ENCODE measurements at places on chromosomes 2 and 18.
A peak's percentile ranks its signal among the peaks of the same experiment; 100 is the strongest.

GRCh38 chr18:3121259-3121658, 98.5 kb downstream of the MYOM1 start:
- DNase-seq = no peak

GRCh38 chr2:197919487-197919886, 115.1 kb downstream of the PLCL1 start:
- no peak for DNase-seq

GRCh38 chr2:96951125-96951654, 35.2 kb downstream of the FAM178B start:
- peak; percentile 85 for DNase-seq

DNA sequence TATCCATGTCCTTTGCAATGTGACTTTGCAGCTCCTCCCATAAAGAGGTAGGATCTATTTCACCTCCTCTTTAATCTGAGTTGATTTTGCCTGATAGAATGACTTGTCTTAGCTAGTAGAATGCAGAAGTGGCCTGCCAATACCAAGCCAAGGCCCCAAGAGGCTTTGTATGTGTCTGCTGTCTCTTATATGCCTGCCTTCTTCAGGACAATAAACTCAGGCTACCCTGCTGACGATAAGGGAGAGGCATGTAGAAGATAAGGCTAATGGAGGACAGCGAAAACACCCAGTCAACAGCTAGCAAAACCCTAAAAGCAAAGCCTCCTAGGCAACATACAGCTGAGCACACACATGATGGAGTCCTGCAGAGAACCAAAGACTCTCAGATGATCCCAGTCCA, 1.8 kb upstream of the ZC3H8 start:
- no peak for DNase-seq

DNA sequence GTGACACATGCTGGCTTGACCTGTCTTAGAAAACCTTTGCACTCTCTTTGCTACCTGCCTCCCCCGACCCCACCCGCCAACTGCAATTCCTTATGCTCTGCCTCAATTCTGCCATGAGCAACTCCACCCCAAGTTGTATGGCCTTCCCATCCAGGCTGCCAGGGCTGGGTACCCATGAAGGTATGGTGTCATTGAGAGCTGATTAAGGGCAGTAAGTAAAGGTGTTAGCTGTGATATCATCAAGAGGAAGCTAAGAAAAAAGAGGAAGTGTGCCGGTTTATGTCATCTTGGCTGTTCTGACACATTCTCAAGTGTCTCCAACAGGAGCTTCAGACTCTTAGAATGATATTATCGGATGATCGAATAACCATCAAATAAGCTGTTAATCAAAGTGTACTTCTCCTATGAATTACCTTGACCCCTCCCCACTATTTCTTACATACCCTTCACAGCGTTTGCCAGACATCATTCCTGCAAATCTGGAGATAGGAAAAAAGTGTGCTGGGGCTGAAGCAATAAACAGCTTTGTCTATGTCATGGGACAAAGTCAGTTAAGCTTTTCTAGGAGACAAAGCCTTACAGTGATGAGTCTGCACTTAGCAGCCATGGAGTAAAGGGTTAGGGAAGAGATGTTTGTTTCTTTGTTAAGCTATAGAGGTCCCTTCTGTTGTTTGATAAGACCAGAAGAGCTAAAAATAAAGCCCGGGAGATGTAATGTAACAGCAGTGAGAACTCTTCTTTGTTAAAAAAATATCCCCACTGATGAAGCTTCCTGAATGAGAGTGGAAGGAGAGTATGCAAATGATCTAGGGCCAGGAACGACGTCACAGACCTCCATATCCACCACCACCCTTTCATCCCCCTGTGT, 40.4 kb upstream of the SMAD2 start:
- no peak for DNase-seq

- no peak for DNase-seq
These were observed 80.3 kb downstream of the GORASP2 start for GRCh38 chr2:171009386-171009785.

- no peak for DNase-seq
These were observed 2.0 kb upstream of the BZW1 start for GRCh38 chr2:200809506-200810251.

GRCh38 chr2:240287011-240287410, 146.6 kb upstream of the OTOS start:
- DNase-seq = no peak

GRCh38 chr2:152221839-152222238, 46.3 kb upstream of the STAM2 start:
- peak; percentile 26 for DNase-seq

DNA sequence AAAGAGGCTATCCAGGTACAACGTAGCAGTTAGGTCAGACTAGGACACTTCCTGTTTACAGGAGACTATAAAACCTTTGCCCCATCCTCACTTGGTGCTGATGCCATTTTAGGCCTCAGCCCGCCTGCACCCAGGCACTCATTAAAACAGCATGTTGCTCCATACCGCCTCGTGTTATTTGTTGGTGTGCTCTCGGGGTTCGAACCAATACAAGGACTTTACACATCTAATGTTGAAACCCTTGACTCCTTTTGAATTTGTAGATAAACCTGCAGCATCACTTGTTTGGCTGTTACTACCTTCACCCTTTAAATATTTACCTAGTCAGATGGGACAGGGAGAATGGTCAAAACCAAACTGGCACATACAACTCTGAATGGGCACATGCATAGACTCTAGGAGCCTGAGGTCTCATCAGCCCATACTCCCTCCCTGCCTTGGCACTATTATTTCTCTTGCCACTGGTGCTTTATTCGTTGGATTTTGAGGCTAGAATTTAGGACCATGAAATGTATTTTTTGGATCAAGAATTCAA, 40.9 kb upstream of the CHST9 start:
- DNase-seq = no peak

DNA sequence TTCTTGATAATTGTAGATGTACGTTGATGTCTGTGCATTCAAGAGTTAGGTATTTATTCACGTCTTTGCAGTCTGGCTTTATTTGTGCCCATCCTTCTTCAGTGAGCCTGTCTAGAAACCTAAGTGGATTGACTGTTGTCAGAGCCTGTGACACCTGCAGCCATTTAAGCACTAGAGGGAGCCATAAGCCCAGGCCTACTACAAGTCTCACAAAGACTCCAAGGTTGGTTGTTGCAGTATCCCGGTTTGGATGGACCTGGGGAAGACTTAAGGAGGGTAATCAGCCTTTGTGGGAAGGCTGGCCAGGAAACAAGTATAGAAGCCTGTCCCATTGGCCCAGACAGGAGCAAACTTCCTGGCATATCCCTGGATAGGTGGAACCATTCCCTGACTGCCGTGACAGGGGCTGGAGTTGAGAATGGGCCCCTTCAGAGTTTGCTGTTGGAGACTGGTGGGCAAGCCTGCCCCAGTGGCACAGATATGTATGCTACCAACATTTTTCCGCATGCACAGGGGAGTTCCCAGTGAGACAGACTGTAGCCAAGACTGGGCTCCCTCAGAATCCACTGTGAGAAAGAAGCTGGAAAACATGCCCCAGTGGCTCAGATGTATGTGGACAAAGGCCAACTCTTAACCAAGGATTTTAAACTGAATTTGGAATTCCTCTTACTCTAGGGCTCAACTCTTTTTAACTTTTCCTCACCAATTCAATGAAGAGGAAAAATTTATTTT, 9.3 kb upstream of the LRRC30 start:
- peak; percentile 57 for DNase-seq

DNA sequence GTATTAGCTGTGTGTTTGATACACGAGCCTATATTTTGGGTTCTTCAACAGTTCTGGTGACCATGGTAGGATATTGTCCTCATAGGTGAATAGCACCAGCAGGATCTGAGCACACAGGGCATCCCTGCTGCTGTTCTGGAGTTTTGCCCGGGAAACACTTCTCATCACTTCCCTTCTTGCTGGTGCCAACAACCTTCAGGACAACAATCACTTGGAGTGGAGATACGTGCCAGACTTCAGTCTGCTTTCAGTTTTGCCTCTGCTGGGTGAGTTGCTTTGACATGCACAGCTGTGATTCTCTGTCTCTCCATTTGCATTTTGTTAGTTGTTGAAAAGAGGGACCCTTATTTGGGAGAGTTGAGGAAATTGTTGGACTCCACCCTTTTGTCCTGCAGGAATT, 1347.2 kb upstream of the DDX18 start:
- DNase-seq = no peak

- DNase-seq = no peak
These were observed 315.0 kb upstream of the TFPI start for GRCh38 chr2:187869195-187869594.

DNA sequence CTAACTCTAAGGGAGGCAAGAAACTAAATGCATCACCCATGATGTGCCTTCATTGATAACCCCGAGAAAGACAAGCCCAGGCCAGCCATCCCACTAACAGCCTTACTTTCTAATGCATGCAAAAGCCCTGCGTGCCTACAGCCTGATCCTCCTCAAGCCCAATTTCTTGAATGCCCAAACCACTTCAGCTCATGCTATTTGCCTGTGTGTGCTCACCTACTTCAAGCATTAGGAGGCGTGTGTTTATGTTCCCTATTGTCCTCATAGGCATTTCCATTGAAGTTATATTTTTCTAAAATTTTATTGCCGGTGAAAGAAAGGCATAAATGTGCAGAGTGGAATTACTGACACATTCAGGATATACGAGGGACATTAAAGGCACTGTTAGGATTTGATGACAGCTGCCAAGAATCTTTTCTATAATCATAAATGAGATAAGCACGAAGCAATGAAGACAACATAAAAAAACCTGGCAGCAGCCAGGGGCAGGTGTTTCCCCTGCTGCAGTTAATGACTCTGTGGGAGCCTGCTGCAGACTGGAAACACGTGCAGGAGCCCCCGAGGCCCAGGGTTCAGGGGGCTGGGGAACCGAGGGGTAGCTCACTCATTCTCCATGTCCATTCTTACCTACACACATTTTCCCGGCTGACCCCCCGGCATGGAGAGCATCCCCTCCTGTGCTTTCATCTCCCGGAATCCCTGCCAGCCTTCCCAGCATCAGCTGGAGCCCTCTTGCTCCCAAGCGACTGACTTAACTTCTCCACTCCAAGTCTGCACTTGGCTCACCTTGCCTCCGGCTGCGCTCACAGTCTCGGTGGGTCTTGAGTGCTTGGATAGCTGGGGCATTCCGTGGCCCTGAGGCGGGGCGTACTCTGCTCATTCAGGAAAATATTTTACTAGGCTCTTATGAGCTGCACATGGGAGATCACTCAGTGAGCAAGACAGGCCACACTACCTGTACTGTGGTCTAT, 292.3 kb upstream of the SIX2 start:
- DNase-seq = peak; percentile 42

- peak; percentile 48 for DNase-seq
These were observed 67.3 kb upstream of the UPP2 start for GRCh38 chr2:158034198-158034866.

DNA sequence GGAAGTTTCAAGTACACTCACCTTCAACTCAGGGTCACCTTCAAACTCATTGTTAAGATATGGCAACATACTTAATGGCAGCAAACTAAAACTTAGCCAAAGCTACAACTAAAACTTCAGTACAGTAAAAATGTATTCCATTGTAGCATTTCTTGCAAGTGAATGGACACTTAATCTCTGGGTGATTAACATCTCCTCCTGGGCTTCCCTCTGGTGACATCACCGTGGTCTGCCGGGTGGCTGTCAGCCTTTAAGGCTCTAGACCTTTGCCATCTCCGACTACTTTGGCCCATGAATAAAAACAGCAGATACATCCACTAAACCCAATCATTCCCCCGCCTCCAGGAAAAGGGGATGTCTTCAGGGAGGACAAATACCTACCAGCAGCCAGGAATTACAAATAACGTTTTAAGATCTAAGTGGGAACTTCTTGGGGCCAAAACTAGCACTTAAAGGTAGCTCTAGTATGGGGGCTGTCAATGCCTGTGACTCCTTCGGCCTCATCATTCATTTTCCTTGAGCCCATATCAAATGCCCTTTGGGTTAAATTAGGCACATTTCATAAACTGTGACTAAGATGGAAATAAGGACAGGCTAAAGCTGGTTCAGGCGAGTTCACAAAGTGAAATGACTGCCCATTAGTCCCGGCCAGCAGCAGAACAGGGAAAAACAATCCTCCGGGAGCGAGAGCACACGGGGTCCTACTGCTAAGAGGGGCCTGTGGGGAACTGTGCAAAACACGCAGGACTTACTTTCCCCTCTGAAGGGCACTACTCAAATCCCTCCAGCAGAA, 1.1 kb downstream of the TFCP2L1 start:
- no peak for DNase-seq

DNA sequence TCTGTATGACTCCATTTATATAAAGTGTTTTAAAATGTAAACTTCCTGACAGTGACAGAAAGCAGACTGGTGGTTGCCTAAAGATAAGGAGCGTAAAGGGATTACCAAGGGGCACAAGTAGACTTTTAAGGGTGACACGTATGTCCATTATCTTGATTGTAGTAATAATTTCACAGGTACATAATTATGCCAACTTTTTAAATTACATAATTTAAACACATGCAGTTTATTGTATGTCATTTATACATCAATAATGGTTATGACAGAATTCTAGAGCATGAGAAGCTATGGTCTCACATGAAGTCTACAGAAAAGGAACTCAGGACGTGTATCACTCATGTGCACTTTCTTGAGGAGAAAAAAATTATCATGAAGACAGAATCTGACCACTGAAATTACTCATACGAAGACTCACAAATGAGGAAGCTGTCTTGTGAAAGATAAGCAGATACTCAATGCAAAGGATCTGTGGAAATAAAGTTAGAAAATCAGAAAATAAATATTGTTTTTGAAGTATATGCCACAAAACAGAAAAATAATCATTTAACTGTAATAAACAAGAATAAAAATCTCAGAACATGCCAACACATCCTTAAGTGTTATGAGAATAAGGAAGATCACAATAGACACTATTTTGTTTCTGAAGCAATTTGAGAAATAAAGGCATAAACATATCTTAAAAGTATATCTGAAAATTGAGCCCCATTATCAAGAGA, 84.4 kb downstream of the TMEM131 start:
- no peak for DNase-seq

GRCh38 chr2:45288532-45289417, 279.5 kb upstream of the SIX2 start:
- DNase-seq = no peak

DNA sequence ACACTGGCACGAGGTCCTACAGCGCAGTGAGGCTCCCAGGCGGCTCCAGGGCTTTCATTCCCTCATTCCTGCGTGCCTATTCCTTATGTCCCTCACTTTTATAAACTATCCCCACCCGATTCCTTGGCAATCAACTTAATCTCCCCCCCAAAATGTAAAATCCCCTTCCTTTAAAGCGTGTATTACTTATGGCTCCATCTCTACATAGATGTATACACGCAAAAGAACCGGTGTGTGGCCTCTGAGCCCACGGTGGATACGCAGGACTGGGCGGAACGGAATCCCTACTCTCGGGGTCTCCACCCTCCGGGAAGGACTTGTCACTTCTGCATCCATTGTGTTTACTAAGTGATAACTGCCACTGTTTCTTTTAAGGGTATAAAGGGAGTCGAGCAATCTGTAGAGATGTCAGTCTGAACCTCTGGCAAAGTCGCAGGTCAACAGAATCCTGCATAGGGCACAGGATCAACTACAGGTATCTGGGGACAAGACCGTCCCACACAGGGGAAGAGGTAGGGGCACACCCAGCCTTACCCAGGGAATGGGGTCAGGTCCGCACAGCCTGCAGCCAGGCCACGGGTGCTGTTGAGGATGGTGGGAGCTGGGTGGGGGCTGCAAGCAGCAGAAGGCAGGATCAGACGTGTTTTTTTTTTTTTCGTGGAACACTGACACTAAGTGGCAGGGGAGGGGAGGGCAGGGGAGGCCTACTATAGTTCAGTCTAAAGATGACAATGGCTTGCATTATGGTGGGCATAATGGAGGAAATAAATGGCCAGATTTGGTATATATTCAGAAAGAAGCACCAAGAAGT, 42.1 kb downstream of the HDLBP start:
- no peak for DNase-seq
